ENCODE measurements at places on chromosomes 5 and 9.

GRCh38 chr9:78300209-78300608 is 3.3 kb downstream of the PSAT1 start:
- no peak for DNase-seq

GRCh38 chr5:102231693-102232619 is 64.1 kb downstream of the SLCO4C1 start:
- DNase-seq, result no peak

DNA sequence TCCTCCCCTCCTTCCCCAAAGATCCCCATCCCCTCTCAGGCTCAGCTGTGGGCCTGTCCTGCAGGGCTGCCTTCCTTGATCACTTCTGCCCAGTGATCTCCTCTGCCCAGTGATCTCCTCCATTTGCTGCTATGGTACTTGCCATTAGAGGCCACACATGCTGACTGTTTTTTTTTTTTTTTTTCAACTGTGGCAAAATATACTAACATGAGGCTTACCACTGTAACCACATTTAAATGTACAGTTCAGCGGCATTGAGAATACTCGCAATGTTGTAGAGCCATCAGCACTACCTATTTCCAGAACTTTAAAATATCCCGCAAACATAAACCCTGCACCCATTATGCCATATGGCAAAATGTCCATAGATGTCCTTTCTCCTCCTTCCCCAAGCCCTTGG is 61.7 kb upstream of the EPB41L4B start:
- DNase-seq, result no peak

DNA sequence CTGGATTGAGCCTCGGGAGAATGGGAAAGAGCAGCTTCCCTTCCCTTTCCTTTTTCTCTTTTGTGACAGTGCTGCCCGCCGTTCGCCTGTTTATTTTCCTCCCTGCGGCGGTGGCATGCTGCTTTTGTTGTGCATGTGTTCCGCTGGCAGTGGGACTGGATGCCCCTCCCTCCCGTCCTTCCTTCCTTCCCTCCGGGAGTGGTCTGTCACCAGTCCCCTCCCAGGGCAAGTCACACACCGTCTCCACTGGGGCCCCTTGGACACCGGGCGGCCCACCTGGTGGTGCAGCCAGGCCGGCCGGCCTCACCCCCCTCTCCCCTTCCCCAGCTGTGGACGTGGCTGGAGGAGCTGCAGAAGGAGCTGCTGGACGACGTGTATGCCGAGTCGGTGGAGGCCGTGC is 214.7 kb downstream of the TRIO start:
- no peak for DNase-seq

GRCh38 chr5:169390265-169390664 is 89.3 kb upstream of the SLIT3 start:
- no peak for DNase-seq

- DNase-seq, result no peak
Observed at GRCh38 chr5:151903243-151903653, 21.4 kb downstream of the GLRA1 start.

GRCh38 chr9:928363-929042 is 48.0 kb upstream of the DMRT3 start:
- DNase-seq, result no peak

DNA sequence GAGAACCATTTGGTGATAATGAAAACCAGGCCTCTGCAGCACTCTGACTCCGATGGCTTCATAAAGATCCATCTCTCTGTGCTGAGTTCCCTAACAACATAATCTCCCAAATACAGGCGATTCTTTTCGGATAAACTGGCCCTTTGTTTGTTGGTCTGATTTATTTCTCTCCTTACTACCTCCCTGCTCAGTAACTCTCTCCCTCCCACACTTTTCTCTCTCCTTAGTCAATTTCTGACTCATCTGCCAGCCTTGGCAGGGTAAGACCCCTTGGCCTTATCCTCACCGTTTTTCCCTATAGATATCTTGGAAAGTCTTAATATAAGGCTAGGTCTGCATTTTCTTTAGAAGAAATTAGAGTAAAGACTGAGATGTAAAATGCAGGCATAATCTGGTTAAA is 128.7 kb downstream of the BRINP1 start:
- DNase-seq, result no peak
